Pons (tissue), 1 donor: ENCODE measurements at places on chromosomes 11 and 22.

GRCh38 chr11:36000616-36001190 lies 56.8 kb downstream of the LDLRAD3 start:
- no peak for DNase-seq

DNA sequence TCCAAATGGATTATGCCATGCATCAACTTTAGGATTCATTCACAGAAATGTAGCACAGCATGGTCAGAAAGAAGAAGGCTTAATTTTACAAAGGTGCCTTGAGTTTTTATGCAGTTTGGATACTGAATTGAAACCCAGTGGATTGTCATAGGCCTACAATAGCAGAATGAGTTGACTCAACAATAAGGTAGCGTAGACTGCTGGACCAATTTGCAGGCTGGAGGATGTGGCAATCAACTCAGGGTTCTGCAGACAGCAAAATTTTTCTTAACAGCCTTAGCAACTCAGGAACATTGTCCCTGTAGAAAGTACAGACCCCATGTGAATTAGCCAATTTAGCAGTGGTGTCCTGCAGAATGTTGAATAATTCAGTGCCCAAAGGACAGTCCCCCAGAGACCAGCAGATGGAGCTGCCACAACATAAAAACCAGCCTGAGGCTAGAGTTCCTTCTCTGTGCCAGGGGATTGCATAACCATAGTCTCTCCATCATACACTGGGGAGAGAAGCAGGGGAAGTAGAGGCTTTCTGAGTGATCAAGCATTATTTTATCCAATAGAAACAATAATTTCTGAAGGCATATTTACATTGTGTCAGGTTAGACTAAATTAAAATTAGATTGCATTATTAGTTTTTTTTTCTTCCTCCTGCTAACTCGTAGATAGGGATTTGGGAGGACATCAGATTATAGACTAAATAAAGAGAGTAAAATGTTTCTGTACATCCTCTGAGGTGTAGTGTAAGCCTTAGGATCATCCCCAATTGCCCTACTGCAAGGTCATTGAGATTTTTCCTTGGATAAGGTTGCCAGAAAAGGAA lies 20.3 kb upstream of the MRPL17 start:
- peak; percentile 92 for DNase-seq

GRCh38 chr11:112795142-112795815 lies 165.9 kb upstream of the NCAM1 start:
- DNase-seq: peak; percentile 46

- no peak for DNase-seq
Measured at GRCh38 chr11:77381729-77382665, 80.5 kb upstream of the GDPD4 start.

GRCh38 chr11:28137832-28138231 lies 29.6 kb downstream of the METTL15 start:
- no peak for DNase-seq

DNA sequence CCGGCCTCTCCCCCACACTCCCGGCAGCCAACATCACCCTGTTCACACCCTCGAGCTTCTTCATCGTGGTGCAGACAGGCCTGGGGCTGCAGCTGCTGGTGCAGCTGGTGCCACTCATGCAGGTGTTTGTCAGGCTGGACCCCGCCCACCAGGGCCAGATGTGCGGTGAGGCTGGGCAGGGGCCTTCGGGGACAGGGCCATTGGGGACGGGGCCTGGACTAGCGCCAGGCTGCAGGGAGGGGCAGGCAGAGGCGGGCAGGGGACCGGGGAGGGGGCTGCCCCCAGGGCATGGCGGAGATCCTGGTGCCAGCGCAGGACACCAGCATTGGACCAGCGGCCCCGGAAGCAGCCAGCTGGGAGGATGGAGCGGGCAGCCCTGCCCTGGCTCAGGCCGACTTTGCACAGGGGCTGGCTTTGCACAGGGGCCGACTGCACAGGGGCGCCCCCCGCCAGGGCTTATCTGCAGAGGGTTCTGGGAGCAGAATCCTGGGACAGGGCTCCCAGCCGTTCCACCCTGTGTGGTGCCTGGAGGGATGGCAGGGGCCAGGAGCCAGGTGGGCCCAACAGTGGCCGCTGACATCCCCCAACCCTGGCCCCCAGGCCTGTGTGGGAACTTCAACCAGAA lies 8.6 kb downstream of the MUC5B start:
- no peak for DNase-seq

GRCh38 chr11:57792870-57793269 lies 31.3 kb downstream of the CTNND1 start:
- peak; percentile 61 for DNase-seq

DNA sequence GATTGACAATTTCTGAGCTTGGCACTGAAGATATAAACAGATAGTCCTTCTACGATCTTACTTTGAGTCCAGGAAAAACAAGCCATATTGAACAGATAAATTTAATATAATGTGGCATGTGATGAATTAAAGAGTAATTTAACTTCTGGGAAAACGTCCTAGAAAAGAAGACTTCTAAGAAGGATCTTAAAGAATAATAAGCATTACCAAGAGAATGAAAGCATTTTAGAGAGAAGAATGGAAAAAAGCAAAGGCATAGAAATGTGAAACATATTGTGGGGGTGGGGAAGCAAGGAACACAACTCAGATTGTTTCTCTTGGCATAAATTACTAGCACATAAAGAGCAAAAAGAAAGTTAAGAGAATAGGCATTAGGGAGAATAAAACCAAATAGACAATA lies 5.4 kb downstream of the DDIAS start:
- DNase-seq: no peak

- DNase-seq: peak; percentile 19
Measured at GRCh38 chr22:50148991-50149721, 21.4 kb upstream of the PANX2 start.

DNA sequence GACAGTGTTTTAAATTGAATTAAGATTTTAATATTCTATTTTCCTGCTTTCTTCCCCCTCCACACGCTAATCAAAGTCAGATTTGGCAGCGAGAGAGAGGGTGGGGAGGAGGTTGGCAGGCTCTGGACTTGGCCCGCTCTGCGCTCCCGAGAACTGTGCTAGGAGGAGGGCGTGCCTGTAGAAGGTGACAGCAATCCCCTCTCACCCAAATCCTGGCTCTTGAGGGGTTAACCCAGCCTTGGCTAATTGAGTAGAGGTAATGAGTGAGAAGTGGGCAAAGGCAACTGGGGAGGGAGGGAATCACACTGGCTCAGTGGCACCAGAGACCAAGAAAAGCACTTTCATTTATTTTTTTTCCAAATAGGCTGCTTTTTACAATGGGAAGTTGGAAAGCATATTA lies 42.2 kb downstream of the BUD13 start:
- no peak for DNase-seq

- no peak for DNase-seq
Measured at GRCh38 chr11:74559934-74560309, 32.5 kb upstream of the POLD3 start.

DNA sequence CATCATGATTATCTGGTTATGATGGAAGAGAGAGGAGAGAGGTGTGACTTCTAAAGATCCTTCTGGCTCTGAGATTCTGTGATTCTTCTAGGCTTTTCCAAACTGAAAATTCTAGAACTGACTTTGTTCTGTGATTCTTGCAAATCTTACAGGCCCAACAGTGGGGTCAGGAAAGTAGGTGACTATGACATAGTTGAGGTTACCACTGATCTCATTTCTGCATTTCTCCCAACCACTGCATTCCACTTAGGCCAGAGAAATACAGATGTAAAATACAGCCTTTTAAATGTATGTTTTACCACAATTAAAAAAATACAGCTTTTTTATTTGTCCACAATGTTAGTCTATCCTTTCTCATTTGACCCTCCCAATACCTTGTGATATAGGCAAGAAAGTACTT lies 83.7 kb downstream of the STIM1 start:
- DNase-seq: no peak

DNA sequence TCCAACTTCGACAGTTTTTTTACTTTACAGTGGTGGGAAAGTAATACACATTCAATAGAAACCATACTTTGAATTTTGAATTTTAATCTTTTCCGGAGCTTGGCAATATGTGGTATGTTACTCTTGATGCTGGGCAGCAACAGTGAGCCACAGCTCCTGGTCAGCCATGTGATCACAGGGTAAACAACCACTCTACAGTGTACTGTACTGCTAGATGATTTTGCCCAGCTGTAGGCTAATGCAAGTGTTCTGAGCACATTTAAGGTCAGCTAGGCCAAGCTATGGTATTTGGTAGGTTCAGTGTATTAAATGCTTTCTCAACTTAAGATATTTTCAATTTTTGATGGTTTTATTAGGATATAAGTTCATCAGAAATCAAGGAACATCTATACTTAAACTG lies 48.7 kb upstream of the GRIK4 start:
- no peak for DNase-seq

- DNase-seq: no peak
Measured at GRCh38 chr11:11782532-11783110, 59.2 kb upstream of the USP47 start.

DNA sequence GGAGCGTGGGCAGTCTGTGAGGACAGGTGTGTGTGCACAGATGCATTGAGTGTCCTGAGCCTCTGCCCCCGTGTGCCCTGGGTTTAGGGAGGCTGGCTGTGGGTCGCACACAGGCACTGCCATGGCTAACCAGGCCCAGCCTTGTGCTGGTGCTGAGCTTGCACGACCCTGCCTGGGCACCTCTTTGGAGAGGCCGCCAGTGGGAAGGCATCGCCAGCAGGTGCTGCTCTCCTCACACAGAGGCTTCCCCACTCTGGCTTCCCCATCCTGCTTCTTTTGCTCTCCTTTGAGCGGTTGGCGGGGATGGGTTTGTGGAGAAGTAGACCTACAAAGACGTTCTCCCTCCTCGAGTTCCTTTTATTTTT lies 4.1 kb downstream of the WNT7B start:
- no peak for DNase-seq

GRCh38 chr11:64647019-64647779 lies 56.2 kb downstream of the SLC22A12 start:
- no peak for DNase-seq

- DNase-seq: no peak
Measured at GRCh38 chr11:371051-371450, 1.8 kb downstream of the B4GALNT4 start.

- DNase-seq: no peak
Measured at GRCh38 chr22:27912101-27912500, 7.0 kb downstream of the PITPNB start.

- no peak for DNase-seq
Measured at GRCh38 chr22:32864596-32864995, 63.1 kb downstream of the TIMP3 start.

DNA sequence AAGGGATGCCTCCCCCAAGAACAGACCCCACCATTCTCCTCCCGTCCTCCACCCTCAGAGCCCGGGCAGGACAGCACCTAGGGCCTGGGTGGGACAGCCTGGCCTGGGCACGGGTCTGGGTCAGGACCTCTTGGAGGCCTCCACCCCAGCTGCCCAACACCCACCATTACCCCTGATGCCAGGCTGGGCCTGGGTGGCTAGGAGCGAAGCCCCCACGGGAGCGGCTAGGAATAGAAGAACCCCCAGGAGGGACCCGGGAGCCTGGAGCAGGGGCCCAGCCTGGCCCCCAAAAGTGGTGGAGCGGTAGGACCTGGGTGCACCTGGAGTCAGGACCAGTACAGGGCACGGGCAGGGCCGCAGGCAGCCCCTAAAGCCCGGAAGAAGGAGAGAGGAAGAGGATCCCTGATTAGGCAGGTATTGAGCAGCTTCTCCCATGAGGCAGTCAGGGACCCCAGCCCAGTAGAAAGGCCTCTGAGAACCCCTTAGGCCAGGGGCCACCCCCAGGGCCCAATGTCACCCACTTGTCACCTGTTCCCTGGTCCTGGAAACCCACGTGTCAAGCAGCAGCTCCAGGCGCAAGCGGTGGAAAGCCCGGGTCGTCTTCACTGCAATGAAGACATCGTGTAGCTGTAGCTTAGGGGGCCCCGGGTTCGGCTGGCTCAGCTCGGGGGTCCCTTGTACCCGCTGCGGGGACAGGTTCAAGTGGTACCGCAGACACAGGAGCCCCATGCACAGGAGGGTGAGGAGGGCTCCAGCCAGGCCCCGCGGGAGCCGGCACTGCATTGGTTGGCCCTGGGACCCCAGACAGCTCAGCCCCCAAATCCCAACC lies 575 bp downstream of the MFNG start:
- DNase-seq: no peak

- no peak for DNase-seq
Measured at GRCh38 chr22:23243859-23244689, 63.8 kb downstream of the BCR start.

DNA sequence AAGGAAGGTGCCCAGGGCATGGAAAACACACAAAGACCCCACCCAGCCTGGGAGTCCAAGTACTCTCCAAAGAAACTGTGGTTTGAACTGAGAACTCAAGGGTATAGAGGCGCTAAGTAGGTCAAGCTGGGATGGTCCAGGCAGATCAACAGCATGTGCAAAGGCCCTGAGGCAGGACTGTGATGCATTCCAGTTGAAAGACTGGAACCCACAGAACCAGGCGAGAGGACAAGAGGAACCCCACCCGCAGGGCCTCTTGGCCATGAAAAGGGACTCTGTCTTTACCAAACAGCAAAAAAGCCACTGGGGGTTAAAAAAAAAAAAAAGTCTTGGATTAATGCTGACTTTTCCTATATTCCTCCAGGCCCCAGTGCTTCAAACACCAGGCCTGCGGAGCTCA lies 14.3 kb downstream of the CARD10 start:
- no peak for DNase-seq

- DNase-seq: peak; percentile 27
Measured at GRCh38 chr11:110919241-110919922, 207.1 kb upstream of the ARHGAP20 start.

DNA sequence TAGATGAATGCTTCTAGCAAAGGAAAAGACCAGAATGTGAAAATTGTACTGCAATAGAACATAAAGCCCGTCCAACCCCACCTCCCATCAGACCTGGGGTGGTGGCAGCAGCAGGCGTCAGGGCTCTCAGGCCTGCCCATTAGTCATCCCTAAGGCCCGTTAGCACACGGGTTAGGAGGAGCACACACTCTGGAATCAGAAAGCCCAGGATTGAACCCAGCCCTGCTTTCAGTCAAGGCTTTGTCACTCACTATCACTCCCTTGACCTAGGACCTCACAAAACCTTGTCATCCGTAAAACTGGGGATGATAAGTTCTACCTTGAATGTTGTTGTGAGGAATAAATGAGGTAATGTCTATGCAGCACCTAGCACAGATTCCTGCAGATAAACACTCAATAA lies 26.9 kb downstream of the MICAL3 start:
- DNase-seq: no peak

- DNase-seq: peak; percentile 13
Measured at GRCh38 chr11:38460896-38461295, 1862.9 kb upstream of the RAG2 start.

DNA sequence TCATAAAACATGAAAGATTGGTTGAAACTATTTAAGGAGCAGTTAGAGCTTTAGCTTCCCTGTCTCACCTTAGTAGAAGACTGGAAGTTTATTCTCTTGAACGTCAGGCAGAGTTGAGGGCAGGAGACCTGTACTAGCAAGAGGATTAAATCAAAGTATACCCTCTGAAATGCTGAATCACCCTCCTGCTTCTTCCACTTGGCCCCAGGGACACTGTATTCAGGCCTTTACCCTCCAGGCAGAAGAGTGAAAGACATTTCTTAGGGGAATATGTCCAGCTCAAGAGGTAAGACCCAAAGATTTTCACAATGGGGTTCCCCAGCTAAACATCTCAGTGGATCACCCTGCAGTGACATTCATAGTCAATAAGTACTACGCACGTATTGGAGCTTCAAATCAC lies 11.9 kb downstream of the APOA4 start:
- DNase-seq: no peak
